ENCODE measurements at places on chromosomes 12 and 14. TPM values are rescaled to one million over a fixed set of nuclear protein-coding genes. Genes with fewer than 3 reads are reported as not detected.
A peak's percentile ranks its signal among the peaks of the same experiment; 100 is the strongest.

PLEKHD1 gene
- 0.41 TPM for total RNA-seq

DNA sequence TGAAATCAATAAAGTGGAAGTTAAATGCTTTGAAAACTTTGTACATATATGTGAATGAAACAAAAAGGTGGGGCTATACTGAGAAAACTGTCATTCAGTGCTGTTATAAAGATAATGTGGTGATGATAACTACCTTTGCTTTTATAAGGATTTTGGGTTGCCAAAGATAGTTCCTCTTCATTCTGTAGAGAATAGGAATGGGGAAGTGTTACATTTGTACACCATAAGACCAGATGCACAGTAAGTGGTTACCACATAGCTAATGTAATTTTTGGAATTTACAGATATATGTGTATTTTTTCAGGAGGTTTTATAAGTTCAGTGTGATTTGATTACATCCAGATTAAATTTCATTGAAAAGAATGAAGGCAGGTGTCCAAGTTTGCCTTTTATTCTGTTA is 18.1 kb downstream of the RAB21 start:
- DNase-seq = no peak

DNA sequence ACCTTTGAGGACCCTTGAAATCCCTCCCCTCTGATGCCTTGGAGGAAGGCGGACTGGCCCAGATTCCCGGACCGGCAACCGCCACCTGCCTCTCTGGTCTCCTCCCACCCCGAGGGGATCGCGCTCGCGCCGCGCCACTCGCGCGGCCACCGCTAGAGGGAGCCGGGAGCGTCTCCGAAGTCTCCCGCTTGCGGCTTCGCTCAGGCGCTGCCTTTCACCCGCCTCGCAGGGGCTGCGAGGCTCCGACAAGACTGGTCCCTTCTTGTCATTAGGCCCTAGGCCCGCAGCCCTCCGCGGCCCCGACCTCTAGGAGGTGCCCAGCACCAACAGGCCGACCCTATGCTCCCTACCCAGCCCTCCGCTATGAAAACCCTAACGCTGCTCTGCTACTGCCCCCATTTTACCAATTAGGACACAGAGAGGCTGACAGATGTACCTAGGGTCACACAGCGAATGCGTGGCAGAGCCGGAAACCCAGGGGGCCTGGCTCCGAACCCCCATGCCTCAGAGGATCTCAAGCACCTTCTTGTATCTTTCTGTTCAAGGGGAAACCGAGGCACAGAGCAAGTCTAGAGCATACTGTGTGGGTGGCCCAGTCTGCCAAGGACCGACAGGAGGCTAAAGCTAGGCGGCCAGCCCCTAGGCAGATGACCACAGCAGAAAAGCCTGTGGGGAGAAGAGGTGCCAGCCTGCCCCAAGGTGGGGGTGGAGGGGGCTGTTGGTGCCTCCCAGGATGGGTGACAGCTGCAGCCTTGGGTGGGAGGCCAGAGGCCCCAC is 21.4 kb upstream of the VSX2 start:
- DNase-seq = peak; percentile 87

DNA sequence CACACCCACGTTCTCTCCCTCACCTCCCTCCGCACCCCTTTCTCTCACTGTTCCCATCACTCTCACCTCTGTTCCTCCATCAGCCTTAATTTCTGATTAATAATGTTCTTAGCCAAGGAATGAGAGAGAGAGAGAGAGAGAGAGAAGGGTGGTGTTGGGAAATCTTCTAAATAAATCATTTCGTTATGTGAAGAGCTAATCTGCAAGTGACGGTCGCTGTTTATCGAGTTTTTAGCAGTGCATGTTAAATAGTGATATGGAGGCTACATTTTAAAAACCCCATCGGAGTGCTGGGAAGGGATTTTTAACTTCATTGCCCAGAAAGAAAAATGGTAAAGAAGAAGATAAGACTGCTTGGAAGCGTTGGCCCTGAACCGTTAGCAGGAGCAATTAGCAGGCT is 203.3 kb upstream of the LHX5 start:
- DNase-seq = no peak

DNA sequence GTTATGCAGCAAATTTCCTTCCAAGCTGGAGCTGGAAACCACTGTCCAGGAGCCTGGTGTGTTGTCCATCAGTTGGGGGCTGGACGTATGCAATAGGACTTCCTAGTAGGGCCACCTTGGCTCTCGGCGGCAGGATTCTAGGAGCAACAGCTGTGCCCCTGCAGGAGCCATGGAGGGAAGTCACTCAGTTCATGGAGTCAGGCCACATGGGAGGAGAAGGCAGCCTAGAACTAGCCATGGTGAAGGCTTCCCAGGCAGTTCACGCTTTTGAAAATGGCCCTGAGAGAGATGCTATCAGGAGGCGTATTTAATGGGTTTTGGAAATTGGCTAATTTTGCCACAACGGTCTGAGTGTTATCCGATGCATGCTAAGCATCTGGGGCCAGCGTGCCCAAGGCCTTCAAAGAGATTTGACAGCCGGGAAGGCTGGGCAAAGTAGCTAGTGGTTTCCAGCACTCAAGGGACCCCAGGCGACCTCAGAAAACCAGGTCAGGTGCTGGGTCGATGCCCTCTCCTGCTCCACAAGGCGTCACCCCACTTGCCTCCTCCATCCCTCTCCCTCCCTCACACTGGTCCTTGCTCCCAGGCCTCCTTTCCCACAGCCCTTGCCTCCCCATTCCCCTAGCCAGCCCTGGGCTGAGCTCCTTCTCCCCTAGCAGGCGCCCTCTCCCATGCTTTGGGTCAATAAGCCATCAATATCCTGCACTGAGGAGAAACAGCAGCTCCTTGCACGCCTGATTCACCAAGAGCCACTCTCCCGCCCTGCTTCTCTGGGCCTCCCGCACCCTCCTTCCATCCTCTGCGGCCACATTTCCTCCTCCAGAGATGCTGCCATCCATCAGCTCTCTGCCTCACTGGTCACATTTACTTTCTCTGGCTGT is 30.9 kb upstream of the SYNDIG1L start:
- no peak for DNase-seq

DNA sequence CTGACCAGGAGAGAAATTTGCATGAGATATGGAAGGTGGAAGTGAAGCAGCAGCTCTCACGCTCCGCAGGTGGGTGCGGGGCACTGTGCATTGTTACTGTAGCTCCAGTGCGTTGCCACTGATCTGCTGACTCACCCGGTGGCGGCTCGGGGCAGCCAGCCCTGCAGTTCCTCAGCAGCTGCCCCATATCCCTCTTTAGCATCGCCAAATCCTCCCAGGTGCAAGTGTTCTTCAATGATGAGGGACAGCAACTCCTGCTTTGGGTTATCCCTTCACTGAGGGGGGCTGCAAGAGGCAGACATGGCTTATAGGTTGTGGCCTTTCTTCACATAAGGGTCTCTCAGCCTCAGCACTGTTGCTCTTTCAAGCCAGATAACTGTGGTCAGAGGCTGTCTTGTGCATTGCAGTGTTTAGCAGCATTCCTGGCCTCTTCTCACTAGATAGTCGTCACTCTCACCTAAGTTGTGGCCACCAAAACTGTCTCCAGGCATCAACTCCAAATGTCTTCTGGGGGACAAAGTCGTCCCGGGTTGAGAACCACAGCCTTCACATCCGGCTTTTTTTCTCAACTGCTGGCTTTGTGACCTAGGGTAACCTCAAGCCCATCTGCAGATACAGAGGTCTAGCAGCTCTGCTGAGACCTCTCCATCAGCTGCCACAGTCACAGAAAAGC is 180.8 kb downstream of the EFCAB11 start:
- no peak for DNase-seq

GRCh38 chr14:84228702-84229101 is 1301.2 kb upstream of the FLRT2 start:
- DNase-seq = no peak

Data from frontal cortex (tissue), 4 donors.